CD4-positive, CD25-positive, alpha-beta regulatory T cell (primary cell): ENCODE measurements at places on chromosomes 12 and 14.

DNA sequence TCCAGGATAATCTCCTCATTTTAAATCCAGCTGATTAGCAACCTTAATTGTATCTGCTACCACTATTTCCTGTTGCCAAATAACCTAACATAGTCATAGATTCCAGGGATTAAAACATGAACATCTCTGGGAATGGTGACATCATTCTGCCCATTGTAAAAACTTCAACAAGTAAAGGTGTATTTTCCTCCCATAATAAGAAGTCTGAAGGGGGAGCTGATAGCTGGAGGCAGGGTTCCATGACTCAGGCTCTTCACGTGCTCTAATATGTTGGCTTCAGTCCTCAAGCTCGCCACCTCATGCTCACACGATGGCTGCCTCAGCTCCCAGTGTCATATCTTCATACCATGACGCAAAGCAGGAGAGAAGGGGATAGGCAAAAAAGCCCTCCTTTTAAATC, 172.0 kb upstream of the VASH1 start:
- DNase-seq, result no peak

DNA sequence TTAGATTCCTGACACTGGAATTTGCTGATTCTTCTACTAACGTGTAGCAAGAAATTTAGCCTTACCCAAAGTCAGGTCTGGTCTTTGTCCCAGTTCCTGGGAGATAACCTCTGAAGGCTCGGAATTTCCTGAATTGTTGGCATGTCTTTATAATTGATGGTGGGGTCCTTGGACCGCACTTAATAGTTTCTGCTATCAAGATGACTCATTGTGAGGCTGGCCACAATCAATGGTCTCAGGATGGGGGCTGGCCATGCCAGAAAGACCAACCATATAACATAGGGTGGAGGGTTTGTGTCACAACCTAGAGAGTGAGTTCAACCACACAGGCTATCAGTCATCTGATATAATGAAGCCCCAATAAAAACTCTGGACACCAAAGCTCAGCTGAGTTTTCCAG, 259.7 kb downstream of the DAD1 start:
- DNase-seq, result no peak

GRCh38 chr14:69501423-69501838, 16.9 kb downstream of the PLEKHD1 start:
- no peak for DNase-seq

DNA sequence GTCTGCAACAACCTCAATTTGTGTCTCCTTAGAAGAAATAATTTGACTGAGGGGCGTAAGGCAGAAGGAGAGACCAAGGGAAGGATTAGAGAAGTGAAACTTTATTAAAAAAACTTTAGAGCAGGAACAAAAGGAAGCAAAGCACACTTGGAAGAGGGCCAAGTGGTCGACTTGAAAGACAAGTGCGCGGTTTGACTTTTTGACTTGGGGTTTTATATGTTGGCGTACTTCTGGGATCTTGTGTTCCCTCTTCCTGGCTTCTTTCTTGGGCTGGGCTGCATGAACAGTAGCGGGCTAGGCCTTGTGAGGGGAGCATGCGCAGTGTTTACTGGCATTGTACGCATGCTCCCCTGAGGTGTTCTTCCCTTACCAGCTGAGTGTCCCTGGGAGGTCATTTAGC, 369.3 kb upstream of the DCN start:
- no peak for DNase-seq

GRCh38 chr12:22335794-22336166, 1.3 kb upstream of the ST8SIA1 start:
- no peak for DNase-seq

DNA sequence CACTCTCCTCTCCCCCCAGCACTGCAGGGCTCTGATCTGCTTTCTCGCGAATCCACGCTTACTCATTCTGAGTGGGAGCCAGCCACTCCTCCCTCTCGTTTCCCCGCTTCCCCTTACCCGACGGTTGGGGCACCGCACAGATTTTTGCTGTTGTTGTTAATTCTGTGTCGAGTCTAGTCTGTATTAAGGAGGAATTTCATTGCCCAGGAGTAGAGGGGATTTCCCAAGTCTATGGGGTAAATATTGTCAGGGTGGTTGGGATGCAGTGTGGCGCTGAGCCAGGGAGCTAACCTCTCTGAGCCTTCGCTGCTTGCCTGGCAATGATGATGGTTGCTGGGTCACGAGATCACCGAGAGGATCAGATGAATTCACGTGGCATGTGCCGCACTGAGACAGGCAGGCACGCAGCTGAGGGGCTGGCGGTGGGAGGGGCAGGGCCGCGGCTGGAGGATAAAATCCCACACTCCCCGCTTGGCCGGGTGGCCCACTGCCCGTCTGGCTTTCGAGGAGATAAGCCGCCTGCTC, 18.5 kb downstream of the NCOR2 start:
- DNase-seq, result no peak

DNA sequence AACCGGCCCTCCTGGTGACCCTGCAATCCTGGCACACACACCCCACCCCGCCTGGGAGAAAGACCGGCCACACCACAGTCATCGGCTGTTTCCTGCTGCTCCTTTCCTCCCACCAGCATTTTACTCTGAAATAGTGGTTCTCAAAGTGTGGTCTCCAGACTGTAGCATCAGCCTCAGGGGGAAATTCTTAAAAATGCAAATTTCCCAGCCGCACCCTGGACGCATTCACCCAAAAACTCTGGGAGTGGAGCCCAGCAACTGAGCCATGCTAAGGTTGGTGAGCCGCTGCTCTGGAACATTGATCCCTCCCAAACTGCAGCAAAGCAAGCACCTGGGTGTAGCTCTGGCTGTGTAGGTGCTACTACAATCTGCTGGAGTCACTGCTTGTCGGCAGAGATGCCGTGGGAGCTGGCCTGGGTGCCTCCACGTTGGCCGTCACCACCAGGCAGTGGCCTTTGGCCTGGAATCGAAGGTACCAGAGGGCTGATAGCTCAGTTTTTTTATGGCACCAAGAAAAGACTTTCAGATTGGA, 38.4 kb upstream of the BCL2L14 start:
- no peak for DNase-seq

DNA sequence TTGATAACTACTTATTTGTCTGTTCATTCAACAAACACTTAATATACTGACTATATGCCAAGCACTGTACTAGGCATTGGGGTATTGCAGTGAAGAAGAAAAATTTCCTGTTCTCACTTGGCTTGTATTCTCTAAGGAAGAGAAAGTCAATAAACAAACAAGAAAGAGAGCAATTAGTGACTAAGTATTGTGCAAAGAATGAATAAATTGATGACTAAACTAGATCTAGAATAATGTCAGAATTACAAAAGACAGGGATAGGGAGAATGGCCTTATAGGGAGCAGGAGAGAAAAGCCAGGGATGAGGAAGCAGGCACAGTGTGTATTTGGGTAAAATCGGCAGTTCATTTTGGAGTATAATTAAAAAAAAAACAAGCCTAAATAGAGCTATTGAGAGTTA, 4.2 kb upstream of the LIN7A start:
- DNase-seq, result no peak

DNA sequence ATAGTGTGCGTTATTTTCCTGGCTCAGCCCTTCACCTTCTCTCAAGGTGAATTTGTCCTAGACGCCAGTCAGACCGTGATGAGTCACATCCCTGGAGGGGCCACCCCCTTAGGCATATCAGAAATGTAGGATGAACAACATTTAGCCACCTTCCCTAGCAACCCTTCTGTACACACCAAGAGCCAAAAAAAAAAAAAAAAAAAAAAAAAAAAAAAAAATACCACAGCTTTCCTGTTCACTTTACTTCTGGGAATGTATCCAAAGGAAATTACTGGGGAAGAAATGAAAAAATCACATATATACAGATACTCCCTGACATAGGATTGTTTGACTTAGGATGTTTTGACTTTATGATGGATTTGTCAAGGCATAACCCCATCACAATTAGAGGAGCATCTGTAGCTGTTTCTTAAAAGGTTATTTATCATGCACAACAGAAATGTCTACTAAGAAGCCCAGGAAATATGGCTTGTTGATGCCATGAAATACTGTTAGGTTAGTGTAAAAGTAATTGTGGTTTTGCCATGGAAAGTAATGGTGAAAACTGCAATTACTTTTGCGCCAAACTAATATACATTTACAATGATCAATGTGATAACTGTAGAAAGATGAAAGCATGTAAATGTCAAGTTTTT, 68.2 kb upstream of the BDKRB2 start:
- no peak for DNase-seq
